Natural killer cell (primary cell): ENCODE measurements at places on chromosomes 11 and 22. TPM values are rescaled to one million over a fixed set of nuclear protein-coding genes. Genes with fewer than 3 reads are reported as not detected.

GRCh38 chr22:38423512-38424503 lies 31.2 kb downstream of the KCNJ4 start:
- no peak for DNase-seq

GRCh38 chr11:59629996-59630395 lies 14.4 kb upstream of the OSBP start:
- no peak for DNase-seq

DNA sequence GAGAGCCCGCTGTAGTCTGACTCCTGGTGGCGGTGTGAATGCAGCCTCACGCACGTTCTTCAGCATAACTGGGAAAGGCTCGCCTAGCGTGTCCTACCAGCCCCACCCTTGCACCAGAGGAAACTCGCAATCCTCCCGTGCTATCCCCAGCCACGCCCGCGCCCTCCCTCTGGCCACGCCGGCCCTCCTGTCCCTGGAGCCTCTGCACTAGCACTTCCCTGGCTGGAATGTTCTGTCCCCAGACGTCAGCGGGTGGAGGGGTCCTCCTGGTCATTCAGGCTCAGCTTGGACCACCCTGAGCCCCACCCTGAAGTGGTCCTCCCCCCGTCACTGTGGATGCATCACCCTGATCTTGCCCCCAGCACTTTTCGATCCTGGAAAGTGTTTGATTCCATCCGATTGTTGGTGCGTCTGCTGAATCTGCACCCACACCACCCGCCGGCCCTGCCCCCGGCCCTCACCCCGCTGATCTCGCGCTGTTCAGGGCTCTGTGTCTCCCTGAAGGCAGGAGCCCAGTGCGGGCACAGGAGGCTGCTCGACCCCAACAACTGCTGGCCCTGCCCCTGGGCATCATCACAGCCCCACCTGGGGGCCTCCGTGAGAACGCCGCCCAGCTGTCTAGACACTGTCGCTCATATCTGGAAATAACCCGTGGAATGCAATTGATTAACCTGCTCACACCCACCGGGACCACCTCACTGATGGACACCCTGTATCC lies 437.0 kb downstream of the TBC1D22A start:
- DNase-seq, result peak; percentile 11

DNA sequence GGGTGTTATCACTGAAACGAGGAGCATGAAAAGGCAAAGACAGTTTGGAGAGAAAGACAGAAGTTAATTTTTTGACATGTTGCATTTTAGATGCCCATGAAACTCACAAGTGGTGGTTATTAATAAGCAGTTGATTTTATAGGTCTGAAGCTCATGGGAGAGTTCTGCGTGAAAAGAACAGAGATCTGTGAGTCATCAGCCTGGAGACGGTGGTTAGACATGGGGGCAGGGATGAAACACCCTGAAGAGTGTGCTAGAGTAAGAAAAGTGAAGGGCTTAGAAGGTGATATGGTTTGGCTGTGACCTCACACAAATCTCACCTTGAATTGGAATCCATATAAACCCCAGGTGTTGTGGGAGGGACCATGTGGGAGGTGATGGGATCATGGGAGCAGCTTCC lies 289.1 kb upstream of the ISX start:
- no peak for DNase-seq

GRCh38 chr11:102291831-102292230 lies 25.5 kb upstream of the BIRC3 start:
- no peak for DNase-seq

DNA sequence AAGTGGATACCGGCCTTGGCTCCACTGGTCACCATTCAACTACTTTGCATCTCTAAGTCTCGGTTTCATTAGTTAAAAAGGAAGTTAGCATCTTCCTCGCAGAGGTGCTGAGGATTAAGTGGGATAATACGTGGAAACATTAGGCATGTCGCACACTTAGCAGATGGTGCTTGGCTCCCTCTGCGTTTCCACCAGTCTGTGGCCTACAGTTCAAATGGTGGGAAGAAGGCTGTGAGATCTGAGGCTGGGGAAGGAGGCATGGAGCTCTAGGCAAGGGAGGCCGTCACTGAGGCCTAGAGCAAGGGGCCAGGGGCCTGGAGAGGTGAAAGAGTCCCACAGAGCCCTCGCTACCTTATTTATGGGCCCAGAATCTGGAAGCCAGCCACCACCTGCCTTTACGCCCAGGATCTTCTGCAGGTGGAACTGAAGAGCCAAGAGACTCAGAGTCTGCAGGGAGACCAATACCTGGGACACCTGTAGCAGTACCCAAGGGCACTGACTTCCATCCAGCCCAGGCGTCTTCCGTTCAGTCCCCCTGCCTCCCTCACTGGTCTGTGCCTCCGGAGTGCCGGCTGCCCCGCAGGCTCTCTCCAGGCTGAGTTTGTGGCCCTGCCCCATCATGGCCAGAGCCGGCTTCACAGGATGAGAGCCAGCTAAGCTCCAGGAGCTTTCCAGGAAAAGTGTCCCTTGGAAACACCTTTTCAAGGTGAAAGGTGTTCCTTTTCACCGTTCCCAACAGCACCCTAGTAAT lies 66.1 kb upstream of the A4GALT start:
- no peak for DNase-seq

GRCh38 chr22:23401111-23401909 lies 178.8 kb downstream of the IGLL1 start:
- DNase-seq, result no peak

- DNase-seq, result peak; percentile 80
Measured at GRCh38 chr22:23278883-23279675, 98.8 kb downstream of the BCR start.

- no peak for DNase-seq
Measured at GRCh38 chr22:36528341-36528740, 625 bp downstream of the EIF3D start.

GRCh38 chr22:29255064-29255621 lies 12.6 kb downstream of the RHBDD3 start:
- no peak for DNase-seq

- DNase-seq, result no peak
Measured at GRCh38 chr11:37972691-37973090, 1374.7 kb upstream of the RAG2 start.

- DNase-seq, result no peak
Measured at GRCh38 chr11:107689317-107690202, 22.3 kb downstream of the SLN start.

- no peak for DNase-seq
Measured at GRCh38 chr11:120573756-120574354, 62.3 kb downstream of the GRIK4 start.

DNA sequence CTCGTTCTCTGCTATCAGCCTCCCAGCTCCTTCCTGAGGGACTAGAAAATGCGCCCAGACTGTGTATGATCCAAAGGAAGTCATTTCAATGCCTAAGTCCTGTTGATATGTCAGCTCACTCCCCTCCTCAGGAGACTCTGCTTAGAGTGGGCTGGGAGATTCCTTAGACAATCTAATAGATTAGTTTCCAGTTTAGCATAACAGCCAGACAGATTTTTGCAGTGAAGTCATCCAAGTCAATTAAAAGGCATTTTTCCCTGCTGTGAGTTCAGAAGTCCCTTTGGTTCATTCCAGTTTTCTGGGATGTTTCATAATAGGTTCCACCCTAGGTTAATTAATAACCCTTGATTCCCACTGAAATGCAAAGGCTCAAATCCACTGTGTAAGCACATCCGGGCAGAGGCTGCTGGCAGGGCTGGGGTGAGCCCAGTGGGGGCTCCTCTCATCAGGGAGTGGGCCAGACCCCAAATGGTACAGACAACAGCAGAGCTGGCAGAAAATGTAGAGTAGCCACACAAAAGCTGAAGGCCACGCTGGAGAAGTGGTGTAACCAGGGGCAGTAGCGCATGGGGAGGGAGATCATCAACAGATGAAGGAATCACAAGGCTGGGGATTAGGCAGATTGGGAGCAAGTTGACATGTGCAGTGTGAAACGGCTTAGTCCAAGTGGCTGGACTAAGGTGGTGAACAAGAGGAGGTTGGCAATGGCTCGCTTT lies 90.6 kb downstream of the SYN3 start:
- DNase-seq, result no peak

- DNase-seq, result no peak
Measured at GRCh38 chr11:35947437-35947836, 3.6 kb downstream of the LDLRAD3 start.

DNA sequence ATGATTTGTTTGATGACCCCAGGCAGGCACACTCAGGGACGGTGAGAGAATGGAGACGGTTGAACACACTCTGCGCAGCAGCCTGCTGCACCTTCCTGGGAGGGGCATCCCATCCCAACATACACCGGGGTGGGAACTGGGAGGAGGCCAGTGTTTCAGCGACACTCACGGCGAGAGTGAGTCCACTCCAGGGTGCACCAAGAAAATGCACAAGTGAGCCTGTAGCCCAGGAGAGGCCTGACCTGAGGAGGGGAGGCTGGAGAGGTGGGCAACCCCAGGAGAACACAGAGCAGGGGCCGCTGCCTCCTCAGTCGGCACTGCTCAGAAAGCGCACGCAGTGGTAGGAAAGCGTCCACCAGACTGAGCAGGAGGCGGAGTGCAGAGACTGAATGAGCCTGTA lies 54.5 kb downstream of the IGF2 start:
- DNase-seq, result peak; percentile 9

DNA sequence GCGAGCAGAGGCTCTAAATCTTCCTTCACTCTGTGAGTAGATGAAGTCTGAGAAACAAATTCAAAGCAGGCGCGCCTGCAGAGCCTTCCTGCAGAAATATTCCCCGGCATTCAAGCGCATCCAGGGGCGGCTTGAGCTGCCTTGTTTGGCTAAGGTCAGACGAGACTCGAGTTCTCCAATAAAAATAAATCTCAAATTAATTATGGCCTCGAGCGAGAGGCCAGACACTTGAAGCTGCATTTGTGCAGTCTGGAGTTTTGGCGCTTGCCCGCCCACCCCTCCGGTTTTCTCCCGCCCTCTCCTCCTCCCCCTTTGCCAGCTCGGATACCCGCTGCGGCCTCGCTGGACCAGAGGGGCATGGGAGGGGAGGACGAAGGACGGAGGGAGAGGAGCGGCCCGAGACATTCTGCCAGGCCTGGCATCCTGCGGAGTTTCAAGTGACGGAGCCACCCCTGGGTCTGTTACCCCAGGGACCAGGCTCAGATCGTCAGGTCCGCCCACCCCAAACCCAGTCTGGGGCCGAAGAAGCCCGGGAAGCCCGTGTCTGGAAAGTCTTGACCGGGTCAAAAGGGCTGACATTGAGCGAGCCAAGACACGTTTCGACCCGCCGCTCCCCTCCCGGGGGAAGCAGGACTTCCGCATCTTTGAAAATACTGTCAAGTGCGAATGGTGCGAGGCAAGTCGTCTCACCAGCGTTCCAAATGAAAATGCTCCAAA lies 3.8 kb upstream of the FLI1 start:
- DNase-seq, result no peak

DNA sequence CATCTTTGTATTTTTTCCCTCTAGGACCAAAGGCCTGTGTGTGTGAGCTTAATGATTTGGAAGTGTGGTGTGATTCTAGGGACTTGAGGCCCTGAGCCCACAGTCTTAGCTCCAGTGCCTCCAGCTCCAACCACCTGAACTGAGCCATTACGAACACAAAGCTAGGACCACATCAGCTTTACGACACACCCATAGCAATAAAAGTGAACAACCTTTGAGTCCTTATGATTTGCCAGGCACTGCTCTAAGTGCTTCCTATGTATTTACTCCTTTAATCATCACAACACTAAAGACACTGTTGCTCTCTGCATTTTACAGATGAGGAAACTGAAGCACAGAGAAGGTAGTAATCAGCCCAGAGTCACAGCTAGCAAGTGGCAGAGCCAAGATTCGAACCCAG lies 126.4 kb downstream of the EHF start:
- no peak for DNase-seq

- DNase-seq, result no peak
Measured at GRCh38 chr22:42680648-42681047, 31.5 kb upstream of the CYB5R3 start.

- DNase-seq, result no peak
Measured at GRCh38 chr11:17894929-17895658, 117.8 kb downstream of the SERGEF start.

GRCh38 chr22:30054764-30055069 lies 25.5 kb upstream of the HORMAD2 start:
- no peak for DNase-seq

DNA sequence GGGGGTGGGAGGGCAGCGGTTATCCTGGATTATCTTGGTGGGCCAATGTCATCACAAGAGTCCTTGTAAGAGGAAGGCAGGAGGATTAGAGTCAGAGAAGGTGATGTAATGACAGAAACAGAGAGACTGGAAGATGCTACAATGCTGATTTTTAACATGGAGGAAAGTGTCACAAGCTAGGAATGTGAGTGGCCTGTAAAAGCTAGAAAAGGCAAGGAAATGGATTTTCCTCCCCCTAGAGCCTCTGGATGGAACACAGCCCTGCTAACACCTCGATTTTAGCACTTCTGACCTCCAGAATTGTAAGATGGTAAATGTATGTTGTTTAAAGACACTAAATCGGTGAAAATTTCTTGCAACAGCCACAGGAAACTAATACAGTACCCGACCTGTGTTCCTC lies 109.3 kb downstream of the MN1 start:
- no peak for DNase-seq

DNA sequence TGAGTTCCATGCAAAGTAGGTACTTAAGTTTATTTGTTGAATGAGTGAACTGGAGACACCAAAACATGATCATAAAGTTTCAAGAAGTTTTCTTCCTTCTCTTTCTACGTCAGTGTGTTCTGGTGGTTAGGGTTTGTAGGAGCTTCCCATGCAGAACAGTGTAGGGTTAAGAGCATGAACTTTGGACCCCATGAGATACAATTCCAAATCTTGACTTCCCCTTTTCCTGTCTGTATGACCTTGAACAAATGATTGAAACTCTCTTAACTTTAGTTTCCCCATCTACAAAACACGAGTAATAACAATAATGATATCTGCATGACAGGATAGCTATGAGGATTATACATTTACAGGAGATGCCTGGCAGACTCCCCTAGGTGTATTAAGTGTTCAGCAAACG lies 41.0 kb upstream of the TENM4 start:
- no peak for DNase-seq

NCAM1 gene
- 187 TPM for total RNA-seq

H19 gene
- not detected for total RNA-seq

OR10D3 gene
- not detected for total RNA-seq

OR5D16 gene
- total RNA-seq, result not detected

SERPINH1 gene
- total RNA-seq, result 5.4 TPM

TBX1 gene
- 4.6 TPM for total RNA-seq

TENM4 gene
- total RNA-seq, result 0.75 TPM

OVOL1 gene
- 0.11 TPM for total RNA-seq

SMCO4 gene
- 2.7 TPM for total RNA-seq

PUS3 gene
- total RNA-seq, result 6.7 TPM

PLEKHB1 gene
- 4.3 TPM for total RNA-seq

HTR3B gene
- total RNA-seq, result not detected

GSTT2B gene
- not detected for total RNA-seq

KRTAP5-10 gene
- total RNA-seq, result not detected

APOBEC3C gene
- total RNA-seq, result 144 TPM

MPST gene
- total RNA-seq, result 22.9 TPM
